GM12878 (cell line): ENCODE measurements at places on chromosomes 6 and 20. TPM values are rescaled to one million over a fixed set of nuclear protein-coding genes. Genes with fewer than 3 reads are reported as not detected.

DNA sequence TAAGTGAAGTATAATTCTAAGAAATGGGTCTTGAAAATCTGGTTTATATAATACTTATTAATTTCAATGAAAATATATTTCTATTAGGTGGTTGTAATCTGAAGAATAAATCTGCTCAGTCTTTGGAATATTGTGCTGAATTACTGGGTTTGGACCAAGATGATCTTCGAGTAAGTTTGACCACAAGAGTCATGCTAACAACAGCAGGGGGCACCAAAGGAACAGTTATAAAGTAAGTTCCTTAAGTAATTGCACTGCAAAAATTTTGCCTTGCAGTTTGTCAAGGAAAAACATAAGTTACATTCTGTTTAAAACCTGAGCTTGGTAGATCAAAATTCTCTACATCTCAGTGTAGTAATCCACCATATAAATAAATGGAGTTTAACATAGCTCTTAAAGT is 106.0 kb downstream of the MYO6 start:
- H3K36me3 ChIP-seq: peaks cover 2% of the 10 kb centered on the region
- DNase-seq: no peak
- no peak overlapping the region for H3K27ac ChIP-seq
- H3K4me3 ChIP-seq: no peak overlapping the region
- H3K4me1 ChIP-seq: no peaks in the 10 kb centered on the region

DNA sequence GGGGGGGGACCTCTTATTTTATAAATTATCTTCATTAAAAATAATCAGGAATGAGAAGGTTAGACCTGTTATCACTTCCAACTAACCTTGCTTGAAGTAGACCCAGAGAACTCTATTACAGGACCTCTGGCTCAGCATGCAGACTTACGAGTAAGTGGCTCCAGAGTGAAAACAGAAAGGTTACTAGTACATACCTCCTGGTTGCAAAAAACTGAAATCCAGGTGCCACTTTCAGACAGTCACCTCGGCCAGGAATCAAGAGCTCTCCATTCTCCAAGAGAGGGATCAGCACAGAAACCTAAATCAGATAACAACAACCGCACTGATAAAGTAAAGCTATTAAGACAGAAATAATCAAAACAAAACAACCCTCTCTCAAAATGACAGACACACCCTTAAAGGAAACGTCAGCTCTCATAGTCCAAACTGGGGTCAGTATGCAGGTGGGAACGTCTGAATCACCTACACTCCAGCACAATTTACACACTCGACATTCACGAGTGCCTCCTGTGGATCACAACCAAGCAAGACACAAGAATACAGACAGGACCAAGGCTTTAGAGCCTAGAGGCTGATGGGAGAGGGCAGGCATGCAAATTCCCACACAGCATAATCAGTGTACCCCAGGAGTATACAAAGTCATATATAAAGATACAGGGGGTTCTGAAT is 31.8 kb downstream of the MDN1 start:
- no peak for DNase-seq
- H3K27me3 ChIP-seq: no peaks in the 10 kb centered on the region
- H3K27ac ChIP-seq: no peak overlapping the region
- no peaks in the 10 kb centered on the region for H3K4me1 ChIP-seq
- H3K36me3 ChIP-seq: peaks cover 31% of the 10 kb centered on the region
- H3K4me3 ChIP-seq: no peak overlapping the region

DNA sequence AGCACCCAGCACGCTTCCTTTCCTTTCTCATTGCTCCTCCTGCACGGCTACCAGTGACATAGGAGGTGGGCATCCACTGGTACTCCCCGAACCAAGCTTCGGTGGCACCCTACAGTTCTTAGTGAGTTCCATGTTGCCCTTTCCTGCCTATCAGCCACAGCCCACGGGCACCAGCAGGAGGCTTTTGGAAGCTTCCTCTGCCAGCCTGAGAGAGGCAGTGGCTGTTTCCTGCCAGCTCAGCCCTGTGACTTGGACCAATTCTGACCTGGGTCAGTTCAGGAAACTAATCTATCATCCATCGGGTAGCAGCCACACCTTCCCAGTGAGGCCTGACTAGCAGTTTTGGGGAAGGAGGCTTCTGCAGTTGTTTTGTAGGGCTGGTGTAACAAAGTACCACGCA is 176.4 kb upstream of the UST start:
- no peaks in the 10 kb centered on the region; the same call in 1 of the 2 replicates for H3K27me3 ChIP-seq
- no peaks in the 10 kb centered on the region for H3K36me3 ChIP-seq
- H3K4me1 ChIP-seq: no peaks in the 10 kb centered on the region; the same call in 1 of the 2 replicates
- H3K27ac ChIP-seq: no peak overlapping the region
- DNase-seq: no peak

DNA sequence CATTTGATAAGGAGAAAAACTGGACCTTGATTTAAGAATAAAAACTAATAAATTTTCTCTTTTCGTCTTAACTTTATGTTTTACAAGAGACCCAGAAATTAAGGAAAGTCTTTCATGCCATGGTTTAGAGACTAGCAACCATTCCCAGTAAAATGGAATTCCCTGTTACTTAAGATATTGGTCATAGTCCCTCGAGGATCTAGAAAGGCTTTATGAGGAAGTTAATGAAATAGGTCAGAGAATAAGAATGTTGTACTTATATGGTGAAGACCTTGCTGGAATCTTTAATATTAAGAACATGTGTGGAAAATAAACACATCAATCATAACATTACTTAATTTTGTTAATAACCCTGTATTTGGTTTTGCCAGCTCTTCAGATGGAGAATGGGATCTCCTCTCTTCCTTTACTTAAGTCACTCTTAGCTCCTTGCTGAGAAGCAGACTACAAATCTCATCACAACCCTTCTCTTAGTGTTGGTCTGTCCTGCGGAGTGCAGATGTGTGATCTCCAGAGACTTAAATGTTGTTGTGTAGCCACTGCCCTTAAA is 382.9 kb downstream of the QKI start:
- no peak overlapping the region for H3K27ac ChIP-seq
- DNase-seq: no peak
- no peaks in the 10 kb centered on the region for H3K27me3 ChIP-seq
- no peaks in the 10 kb centered on the region for H3K36me3 ChIP-seq
- H3K4me1 ChIP-seq: no peaks in the 10 kb centered on the region; the same call in 1 of the 2 replicates
- no peak overlapping the region for H3K4me3 ChIP-seq

Gene RBM24
- not detected in 2 replicates for total RNA-seq

DNA sequence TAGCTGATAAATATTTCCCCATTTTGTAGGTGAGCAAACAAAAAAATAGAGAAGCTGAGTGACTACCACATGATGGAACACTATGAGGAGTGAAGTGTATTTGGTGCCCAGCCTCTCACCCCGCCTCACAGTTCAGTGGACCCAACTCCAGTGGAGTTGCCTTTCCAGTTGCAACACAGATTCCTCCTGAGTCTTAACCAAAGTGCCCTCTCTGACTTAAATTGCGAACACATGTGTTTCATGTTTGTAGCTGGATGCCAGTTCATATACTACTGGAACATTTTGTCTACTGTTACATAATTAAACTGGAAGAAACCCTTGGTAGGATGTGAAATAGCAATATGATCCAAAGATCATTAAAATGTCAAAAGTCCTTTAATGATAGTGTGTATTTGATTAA is 448.9 kb downstream of the COL12A1 start:
- H3K4me3 ChIP-seq: no peak overlapping the region
- no peaks in the 10 kb centered on the region; the same call in 1 of the 2 replicates for H3K27me3 ChIP-seq
- no peak for DNase-seq
- no peaks in the 10 kb centered on the region for H3K4me1 ChIP-seq

DNA sequence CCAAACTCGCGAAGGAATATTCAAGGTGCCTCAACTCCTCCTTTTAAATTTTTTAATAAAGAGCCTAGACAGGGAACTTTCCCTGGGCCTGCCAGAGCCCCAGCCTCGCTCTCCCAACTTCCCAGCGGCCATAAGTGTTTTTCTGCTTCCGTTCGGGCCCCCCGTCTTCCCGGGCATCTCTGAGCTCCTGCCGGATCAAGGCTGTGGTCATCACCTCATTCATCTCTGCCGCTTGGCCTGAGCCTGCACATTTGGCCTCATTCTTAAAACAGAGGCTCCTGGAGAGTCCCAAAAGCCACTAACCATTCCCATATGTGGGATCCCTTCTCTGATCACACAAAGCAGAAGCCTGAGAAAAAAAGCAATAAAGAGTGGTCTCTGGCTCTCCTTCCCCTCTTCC is 969.1 kb upstream of the DEFB115 start:
- no peak for DNase-seq
- H3K27me3 ChIP-seq: no peaks in the 10 kb centered on the region
- H3K4me3 ChIP-seq: no peak overlapping the region
- H3K36me3 ChIP-seq: no peaks in the 10 kb centered on the region
- H3K4me1 ChIP-seq: no peaks in the 10 kb centered on the region

Gene RRBP1
- total RNA-seq: 50.0 and 57.4 TPM in 2 replicates

Gene SYNJ2
- total RNA-seq: 0.51 and 0.87 TPM in 2 replicates

DNA sequence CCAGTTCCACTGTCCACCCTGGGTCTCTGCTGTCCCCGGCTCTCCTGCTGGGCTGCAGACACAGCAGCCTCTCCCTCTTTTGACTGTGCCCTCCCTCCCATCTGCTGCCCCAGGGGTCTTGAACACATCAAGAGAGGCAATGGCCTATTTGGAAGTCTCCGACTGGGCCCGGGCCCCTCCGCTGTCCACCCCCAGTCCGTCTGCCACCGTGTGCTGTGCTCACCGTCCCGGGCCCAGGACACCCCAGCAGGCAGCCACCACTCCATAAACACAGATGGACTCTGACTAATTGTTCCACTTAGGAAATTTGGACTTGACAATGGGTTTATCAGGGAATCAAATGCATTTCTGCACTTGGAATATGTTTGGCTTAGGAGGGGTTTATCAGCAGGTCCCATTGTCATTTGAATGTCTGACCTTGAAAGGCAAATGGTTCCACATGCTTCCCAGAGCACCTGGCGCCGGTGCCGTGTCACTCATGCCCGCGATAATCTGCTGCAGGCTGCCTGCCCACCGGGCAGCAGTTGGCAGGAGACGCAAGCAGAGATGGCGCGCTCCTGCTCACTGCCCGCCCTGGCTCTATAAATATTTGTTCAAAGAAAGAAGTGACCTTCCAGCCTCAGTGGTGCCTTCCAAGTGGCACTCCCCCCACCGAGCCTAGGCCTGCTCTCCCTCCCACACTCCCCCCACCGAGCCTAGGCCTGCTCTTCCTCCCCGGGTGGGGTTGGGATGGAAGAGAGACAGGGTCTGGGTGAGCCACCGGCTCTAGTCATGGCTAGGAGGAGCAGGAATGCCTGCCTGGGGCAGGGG is 18.8 kb upstream of the FRMD1 start:
- no peaks in the 10 kb centered on the region for H3K4me1 ChIP-seq
- DNase-seq: no peak
- no peaks in the 10 kb centered on the region for H3K36me3 ChIP-seq
- H3K27ac ChIP-seq: no peak overlapping the region
- no peak overlapping the region for H3K4me3 ChIP-seq
- H3K27me3 ChIP-seq: no peaks in the 10 kb centered on the region

Gene GTSF1L
- total RNA-seq: 0.97 and 0.98 TPM in 2 replicates

GRCh38 chr20:31605902-31606803 is 1.1 kb downstream of the ID1 start:
- peaks cover 10% of the 10 kb centered on the region for H3K27me3 ChIP-seq
- H3K4me3 ChIP-seq: peak overlapping the region; percentile 64
- peaks cover 21% of the 10 kb centered on the region for H3K4me1 ChIP-seq
- H3K27ac ChIP-seq: no peak overlapping the region
- no peak for DNase-seq

Gene OR2W1
- not detected in 2 replicates for total RNA-seq

DNA sequence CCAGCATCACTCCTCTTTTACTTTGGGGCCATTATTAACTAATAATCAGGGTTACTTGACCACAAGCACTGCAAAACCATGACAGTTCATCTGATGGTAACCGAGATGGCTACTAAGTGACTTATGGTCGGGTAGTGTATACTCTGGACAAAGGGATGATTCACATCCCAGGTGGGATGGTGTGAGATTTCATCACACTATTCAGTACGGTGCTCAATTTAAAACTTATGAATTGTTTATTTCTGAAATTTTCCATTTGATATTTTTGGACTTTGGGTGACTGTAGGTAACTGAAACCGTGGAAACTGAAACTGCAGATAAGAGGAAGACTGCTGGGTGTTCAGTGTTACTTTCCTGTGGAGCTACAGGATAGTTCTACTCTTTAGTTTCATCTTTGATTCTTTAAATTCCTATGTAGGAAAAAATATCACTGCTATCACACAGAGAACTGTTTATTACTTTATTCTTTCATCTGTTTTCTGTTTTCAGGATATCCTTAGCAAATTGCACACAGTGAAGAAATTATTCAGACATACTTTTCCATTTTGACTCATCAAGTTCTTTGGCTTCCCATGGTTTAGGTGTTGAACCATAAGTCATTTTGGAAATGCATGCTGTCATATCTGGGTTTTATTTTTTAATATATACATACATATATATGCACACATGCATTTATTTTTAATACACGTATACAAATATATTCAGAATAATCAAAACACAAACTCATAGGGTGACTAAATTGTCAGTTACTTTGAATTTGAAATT is 59.1 kb upstream of the C20orf144 start:
- H3K27me3 ChIP-seq: no peaks in the 10 kb centered on the region
- no peaks in the 10 kb centered on the region for H3K36me3 ChIP-seq
- peaks cover 41% of the 10 kb centered on the region for H3K4me1 ChIP-seq
- DNase-seq: peak; percentile 34
- H3K4me3 ChIP-seq: peak overlapping the region; percentile 18; the same call in 1 of the 2 replicates

Gene RAB44
- total RNA-seq: 0.05 TPM in 1 of 2 replicates, not detected in the other

DNA sequence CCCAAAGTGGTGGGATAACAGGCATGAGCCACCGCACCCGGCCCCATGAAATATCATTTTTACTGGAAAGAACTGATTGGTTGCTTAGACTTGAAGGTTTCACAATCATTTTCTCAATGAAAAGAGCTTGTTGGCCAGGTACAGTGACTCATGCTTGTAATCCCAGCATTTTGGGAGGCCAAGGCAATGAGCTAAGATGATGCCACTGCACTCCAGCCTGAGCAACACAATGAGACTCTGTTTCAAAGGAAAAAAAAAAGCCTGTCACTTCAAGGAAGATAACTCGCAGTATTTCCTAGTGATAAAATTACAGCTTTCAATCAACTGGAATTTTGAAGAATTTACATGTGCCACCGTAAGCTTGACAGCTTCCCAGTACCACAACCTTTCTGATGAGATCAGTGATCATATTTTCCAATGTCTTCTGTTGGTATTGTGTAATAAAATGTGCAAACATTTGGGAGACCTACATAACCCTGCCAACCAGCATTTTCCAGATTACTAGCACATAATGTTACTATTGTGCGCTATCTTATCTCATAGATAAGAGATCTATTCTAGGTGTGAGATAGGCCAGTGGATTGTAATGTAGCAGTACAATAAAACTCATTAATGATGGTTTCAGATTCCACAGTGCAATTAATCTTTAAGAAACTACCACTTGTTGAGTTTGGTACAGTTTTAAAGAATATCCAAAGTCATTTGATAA is 7.2 kb downstream of the PNLDC1 start:
- H3K27ac ChIP-seq: no peak overlapping the region
- H3K36me3 ChIP-seq: no peaks in the 10 kb centered on the region
- no peak for DNase-seq
- H3K4me3 ChIP-seq: no peak overlapping the region
- no peaks in the 10 kb centered on the region for H3K27me3 ChIP-seq

DNA sequence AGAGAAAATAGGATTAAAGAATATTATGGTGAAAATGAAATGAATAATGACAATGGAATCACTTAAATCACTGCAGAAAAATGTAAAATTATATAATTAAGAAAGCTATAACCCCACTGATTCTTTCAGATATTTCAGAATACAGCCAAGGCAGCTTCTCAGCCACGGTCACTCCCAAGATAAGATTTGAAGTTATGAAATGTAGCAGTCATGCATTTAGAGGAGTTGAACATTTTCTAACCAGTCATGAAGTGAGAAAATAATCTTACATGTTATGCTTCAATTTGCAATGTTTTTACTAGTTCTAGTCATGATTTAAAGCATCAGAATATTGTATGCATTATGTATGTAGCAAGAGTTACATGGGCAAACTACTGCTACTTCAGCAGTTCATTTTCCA is 13.3 kb upstream of the PLCB1 start:
- no peak for DNase-seq
- no peak overlapping the region for H3K4me3 ChIP-seq
- H3K27me3 ChIP-seq: no peaks in the 10 kb centered on the region
- H3K27ac ChIP-seq: no peak overlapping the region
